Posterior vena cava (tissue), 2 donors: ENCODE measurements at places on chromosomes 7 and 10. TPM values are rescaled to one million over a fixed set of nuclear protein-coding genes. Genes with fewer than 3 reads are reported as not detected.
A peak's percentile ranks its signal among the peaks of the same experiment; 100 is the strongest.

- peak; percentile 78 for DNase-seq
Measured at GRCh38 chr7:1694611-1695511, 24.8 kb downstream of the ELFN1 start.

DNA sequence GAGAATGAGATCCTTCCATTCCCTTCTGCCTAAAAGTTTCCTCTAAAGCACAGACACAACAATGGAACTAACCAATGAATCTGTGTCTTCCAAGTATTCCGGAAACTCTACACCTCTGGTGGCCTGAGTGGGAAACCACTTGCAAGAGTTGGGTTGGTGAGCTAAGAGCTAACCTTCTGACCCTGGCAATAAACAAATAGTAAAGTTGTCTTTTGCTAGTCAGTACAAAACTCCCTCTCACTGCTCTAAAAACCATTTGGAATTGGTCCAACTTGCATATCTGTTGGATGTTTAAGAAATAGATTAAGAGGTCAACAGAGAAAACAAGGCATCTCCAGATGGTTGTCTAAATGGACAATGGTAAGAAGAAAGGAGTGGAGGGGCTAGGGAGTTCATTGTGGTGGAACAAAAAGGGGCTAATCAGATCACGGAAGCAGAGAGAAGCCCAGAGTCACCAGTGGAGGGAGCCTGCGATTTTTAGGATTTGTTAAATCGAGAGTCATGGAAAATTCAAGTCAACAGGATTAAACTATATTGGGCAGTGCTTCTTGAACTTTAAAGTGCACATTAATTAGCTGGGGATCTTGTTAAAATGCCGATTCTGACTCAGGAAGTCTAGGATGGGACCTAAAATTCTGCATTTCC is 192.3 kb downstream of the EVX1 start:
- no peak for DNase-seq

DNA sequence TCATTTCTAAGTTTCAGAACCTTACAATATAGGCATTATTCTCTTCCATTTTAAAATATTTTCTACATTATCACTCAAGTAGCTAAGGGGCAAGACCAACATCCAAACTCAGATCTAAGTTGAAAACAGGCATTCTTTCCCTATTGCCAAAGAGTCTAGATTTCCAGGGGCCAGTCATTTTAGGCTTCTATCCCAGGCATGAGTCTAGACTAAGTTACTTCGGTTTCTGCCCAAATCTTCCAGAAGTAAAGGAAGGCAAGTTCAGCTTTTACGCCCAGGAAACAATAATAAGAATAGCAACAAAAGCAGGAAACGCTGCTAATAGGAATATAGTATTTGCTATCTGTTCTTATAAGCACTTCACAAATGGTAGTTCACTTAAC is 189.9 kb downstream of the DGKI start:
- DNase-seq: no peak

DNA sequence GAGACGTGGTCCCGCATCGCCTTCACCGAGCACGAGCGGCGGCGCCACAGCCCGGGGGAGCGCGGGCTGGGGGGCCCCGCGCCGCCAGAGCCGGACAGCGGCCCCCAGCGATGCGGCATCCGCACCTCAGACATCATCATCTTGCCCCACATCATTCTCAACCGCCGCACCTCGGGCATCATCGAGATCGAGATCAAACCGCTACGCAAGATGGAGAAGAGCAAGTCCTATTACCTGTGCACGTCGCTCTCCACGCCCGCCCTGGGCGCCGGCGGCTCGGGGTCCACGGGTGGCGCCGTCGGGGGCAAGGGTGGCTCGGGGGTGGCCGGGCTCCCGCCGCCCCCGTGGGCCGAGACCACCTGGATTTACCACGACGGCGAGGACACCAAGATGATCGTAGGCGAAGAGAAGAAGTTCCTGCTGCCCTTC is 737 bp downstream of the CNNM2 start:
- DNase-seq: no peak

DNA sequence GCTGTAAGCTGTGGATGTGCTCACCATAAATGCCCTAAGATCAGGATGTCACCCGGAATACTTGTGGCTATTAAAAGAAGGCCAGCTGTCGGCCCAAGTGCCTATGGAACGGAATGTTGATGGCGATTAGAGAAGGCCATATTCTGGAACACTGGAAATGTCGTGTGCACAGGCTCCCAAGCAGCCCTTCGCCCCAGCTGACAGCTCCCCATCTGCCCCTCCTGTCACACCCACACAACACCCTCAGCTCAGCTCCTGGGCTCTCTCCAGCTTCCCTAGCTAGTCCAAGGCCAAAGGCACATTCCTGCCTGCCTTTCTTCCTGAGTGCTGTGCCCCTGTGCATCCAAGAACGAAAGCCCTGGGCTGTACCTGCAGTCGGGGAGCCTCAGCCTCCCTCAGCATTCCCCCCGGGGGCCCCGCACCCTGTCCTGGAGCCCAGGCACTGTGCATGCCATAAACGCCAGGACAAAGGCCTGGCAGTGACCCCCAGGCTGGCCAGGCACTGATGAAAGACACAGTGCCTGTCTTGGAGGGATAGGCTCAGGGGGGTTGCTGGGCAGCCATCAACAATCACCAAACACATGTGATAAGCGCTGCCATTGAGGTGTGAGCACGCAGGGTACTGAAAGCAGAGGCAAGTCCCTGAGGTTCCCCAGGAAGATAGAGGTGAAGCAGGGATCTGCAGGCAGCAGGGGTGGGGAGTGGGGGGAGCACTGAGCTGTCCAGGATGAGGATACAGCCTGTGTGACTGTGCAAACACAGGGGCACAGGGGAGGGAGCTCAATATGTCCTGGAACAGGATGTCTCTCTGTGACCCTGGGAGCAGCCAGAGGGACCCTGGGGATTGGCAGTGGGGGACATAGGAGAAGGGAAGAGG is 3.7 kb upstream of the LDB3 start:
- no peak for DNase-seq

DNA sequence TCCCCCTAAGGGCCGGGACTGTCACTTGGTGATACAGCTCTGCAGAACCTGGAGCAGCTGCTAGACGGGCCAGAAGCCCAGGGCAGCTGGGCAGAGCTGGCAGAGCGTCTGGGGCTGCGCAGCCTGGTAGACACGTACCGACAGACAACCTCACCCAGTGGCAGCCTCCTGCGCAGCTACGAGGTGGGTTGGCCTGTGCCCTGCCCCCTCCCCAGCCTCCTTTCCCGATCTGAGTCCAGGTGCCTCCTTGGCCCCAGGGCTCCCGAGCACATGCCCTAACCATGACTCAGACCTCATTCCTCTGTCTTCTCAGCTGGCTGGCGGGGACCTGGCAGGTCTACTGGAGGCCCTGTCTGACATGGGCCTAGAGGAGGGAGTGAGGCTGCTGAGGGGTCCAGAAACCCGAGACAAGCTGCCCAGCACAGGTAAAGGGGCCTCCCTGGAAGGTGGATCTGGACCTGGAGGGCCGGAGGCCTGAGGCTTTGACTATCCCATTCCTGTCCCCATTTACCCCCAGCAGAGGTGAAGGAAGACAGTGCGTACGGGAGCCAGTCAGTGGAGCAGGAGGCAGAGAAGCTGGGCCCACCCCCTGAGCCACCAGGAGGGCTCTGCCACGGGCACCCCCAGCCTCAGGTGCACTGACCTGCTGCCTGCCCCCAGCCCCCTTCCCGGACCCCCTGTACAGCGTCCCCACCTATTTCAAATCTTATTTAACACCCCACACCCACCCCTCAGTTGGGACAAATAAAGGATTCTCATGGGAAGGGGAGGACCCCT is 6.4 kb downstream of the NFKB2 start:
- DNase-seq: no peak

DNA sequence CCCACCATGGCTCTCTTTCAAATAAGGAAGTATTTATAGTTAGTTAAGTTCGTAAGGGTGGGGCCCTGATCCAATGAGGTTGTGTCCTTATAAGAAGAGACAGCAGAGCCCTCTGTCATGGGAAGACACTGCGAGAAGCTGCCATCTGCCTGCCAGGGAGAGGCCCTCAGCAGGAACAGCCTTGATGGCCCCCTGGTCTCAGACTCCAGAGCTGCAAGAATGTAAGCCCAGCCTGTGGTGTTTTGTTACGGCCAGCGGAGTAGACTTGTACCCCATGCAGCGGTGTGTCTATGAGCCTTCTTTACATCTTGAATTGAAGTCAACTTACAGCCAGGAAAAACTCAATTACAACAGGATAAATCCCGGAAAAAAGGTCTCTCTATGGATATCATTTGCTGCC is 14.3 kb upstream of the LARP4B start:
- no peak for DNase-seq

- DNase-seq: no peak
Measured at GRCh38 chr10:88066319-88066718, 202.9 kb downstream of the PTEN start.

DNA sequence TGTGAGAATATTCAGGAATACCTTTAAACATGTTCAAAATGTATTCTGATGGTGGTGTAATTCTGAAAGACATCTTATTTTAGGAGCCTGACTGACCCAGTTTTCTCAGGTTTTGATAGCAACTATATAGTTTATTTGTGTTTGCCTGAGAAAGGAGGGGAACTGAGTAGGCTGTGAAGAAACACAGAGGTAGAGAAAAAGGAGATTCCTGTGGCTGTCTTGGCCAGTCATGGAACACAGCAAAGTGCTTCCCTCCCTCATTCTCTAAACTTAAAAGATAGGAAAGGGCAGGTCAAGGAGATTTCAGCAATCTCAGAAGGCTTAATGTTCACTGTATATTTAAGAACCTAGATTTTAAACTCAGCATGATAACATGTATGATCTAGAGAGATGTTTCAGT is 43.5 kb downstream of the ZMYND11 start:
- no peak for DNase-seq

GRCh38 chr7:122521767-122522166 is 177.2 kb downstream of the RNF133 start:
- no peak for DNase-seq

GRCh38 chr10:121461307-121461706 is 136.9 kb downstream of the FGFR2 start:
- DNase-seq: no peak

GRCh38 chr7:36275735-36276284 is 113.9 kb upstream of the ANLN start:
- DNase-seq: no peak

- DNase-seq: no peak
Measured at GRCh38 chr7:134645478-134645877, 1.2 kb upstream of the BPGM start.

- no peak for DNase-seq
Measured at GRCh38 chr10:3682745-3683144, 102.3 kb downstream of the KLF6 start.

GRCh38 chr7:33336820-33337219 is 207.5 kb downstream of the BBS9 start:
- no peak for DNase-seq

DNA sequence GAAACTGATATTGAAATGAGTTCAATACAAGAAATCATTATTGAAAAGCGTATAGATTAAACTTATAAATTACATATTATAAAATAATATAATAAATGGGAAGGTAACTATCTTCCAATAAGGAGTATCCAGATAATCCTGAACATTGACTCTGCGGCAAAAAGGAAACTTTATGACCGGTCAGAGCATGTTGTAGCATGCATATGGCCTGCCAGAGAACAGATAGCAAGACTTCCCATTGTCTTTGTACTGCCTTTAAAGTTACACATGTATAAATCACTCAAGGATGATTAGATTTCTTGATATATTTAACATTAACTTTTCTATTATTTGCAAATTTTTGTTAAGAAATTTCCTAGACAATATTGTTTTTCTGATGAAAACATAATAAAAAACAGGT is 56.2 kb upstream of the ETV1 start:
- DNase-seq: no peak

DNA sequence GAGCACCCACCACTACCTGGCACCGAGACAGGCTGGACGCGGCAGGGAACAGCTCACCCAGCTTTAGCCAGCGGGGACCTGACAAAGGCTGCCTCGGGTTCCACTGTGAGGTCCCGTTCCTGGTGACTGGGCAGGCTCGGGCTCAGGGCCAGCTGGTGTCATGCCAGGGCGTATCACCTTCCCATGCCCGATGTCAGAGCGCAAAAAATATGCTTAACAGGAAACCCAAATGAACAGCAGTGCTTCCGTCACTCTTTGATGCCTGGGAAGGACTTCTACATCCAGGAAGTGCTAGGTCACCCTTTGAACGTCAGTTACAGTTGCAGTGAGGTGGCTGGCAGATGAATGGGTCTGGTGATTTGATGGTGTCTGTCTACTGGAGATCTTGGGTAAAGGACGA is 106.0 kb downstream of the ADARB2 start:
- DNase-seq: no peak

- peak; percentile 79 for DNase-seq
Measured at GRCh38 chr10:43119416-43120115, 18.7 kb upstream of the CSGALNACT2 start.

DNA sequence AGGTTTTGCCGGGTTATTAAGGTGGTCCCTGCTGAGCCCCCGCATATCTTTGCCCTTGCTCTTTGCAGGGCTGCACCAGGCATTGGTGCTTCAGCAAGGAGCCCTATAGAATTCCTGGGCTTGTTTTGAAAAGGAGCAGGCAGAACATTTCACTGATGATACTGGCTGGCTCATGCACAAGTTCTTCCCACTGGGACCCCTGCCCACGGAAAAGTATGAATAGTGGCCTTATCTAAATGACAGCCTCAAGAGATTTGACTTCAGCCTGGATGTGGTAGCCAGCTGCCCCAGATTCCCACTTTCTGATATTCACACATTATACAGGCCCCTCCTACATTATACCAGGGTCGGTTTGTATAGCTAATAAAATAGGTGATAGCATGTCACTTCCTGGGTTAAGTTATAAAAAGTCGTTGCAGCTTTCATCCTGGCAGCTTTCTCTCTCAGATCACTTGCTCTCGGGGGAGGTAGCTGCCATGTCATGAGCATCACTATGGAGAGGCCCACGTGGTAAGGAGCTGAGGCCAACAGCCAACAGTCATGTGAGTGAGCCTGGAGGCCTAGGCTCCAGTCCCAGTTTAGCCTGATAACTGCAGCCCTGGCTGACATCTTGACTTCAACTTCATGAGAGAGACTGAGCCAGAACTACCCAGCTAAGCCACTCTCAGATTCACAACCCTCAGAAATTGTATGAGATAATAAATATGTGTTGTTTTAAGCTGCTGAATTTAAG is 16.8 kb upstream of the CRTAC1 start:
- no peak for DNase-seq

- no peak for DNase-seq
Measured at GRCh38 chr10:29104661-29105399, 184.0 kb upstream of the LYZL1 start.

GRCh38 chr10:72272689-72273409 is 875 bp upstream of the DDIT4 start:
- peak; percentile 98 for DNase-seq

- DNase-seq: no peak
Measured at GRCh38 chr10:95818668-95819067, 62.7 kb downstream of the ENTPD1 start.

The C10orf105 gene
- total RNA-seq: 0.24 TPM

The CCAR1 gene
- total RNA-seq: 45.2 TPM

The BRAF gene
- 39.8 TPM for total RNA-seq

The CHN2 gene
- total RNA-seq: 11.6 TPM

The CYP2C8 gene
- total RNA-seq: 0.57 TPM

The GSDME gene
- total RNA-seq: 33.4 TPM

The CNTNAP2 gene
- not detected for total RNA-seq

The CPA2 gene
- not detected for total RNA-seq

The SPAM1 gene
- not detected for total RNA-seq

The HBP1 gene
- 55.9 TPM for total RNA-seq
